ENCODE measurements at places on chromosomes 4 and X.

- DNase-seq: no peak
Measured at GRCh38 chrX:105307762-105308161, 87.3 kb upstream of the TEX13A start.

GRCh38 chr4:100593935-100594334, 76.1 kb upstream of the EMCN start:
- no peak for DNase-seq

DNA sequence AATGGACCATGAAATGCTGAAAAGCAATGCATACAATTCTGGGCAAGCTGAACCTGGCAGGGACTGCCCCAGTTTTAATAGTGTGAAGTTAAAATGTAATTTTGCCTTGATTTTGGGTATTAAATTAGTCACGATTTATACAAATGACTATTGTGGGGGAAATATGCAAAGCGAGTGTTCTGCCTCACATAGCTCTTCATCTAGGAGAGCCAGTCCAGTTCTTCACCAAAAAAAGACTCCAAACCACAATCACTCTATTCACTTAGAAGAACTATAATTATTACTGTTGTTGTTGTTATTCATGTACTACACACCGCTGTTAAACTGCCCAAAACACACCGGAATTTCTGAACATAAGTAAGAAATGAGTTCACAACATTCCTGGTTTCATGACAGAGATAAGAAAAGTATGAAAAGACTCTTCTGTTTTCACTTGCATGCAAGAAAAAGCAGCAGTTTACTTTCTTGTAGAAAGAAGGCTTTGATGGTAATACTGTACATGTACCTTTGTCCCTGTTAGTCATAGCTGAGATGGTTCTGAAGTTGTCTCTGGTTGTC, 101.9 kb downstream of the QRFPR start:
- DNase-seq: no peak

DNA sequence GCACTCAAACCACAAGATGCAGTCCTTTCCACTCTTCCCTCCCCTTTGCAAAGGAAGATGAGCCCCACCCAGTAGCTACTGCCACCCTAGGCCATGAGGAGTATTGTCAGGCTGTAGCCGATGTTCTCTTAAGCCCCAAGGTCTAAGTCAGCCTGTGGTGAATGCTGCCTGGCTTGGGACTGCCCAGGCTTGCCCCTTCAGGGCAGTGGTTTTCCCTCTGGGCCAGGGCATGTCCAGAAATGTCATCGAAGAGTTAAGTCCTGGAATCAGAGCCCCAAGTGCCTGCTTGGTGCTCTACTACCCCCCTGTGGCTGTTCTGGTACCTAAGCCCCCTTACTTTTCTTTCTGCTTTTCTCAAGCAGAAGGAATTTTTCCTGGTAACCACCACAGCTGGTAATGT, 11.8 kb upstream of the PGK1 start:
- peak; percentile 13 for DNase-seq

GRCh38 chr4:84479663-84480062, 19.4 kb downstream of the NKX6-1 start:
- no peak for DNase-seq

Measured in fibroblast of skin of left quadriceps (primary cell).